ENCODE measurements at places on chromosomes 4 and X. TPM values are rescaled to one million over a fixed set of nuclear protein-coding genes. Genes with fewer than 3 reads are reported as not detected.

DNA sequence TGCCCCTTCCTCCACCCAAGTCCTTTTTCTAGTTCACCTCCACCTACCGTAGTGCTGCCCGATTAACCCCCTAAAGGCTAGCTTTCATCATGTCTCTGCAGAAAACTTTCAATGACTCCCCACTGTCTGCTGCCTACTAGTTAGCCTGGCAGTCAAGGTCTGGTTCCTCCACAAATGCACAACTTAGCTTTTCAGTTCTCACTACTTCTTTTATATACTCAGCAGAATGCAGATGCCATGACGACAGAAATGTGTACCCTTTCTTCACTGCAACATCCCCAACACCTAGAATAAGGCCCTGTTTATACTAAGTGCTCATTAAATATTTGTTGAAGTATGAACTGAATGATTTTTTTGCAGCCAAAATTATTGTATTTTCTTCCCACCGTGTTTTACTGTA lies 30.9 kb upstream of the RASGEF1B start:
- DNase-seq: no peak

DNA sequence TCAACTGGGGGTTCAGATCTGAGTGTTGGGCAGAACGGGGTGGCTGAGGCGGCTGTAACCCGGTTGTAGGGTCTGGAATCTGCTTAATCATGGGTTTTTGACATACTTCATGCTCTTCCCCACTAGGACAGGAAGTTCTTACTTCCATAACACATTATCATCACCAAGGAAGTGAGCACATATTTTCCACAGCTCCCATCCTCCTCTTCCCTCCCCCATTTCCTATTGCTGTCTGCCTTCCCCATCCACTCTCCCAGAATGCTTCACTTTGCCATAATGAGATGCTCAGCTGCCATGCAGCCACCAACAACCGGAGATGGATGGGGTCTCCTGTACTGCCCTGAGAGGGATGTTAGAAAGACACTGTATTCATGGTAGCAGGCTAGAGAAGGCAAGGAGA lies 6.4 kb upstream of the DCUN1D4 start:
- DNase-seq: no peak

- DNase-seq: no peak
Observed at GRCh38 chr4:48015678-48016077, 803 bp downstream of the CNGA1 start.

DNA sequence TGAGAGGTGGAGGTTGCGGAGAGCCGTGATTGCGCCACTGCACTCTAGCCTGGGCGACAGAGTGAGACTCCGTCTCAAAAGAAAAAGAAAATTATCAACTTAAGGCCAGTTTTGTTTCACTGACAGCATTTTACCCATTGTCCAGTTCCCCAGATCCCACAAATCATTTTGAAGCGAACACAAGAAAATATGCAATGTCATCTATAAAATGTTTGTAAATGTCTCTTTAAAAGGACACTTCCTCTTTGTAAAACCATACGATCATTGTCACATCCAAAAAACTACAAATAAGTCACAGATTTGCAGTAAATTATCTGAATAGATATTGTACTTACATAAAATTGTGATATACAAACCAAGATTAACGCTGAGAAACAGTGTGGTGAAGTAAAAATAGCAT lies 147.6 kb downstream of the ATRX start:
- DNase-seq: no peak

DNA sequence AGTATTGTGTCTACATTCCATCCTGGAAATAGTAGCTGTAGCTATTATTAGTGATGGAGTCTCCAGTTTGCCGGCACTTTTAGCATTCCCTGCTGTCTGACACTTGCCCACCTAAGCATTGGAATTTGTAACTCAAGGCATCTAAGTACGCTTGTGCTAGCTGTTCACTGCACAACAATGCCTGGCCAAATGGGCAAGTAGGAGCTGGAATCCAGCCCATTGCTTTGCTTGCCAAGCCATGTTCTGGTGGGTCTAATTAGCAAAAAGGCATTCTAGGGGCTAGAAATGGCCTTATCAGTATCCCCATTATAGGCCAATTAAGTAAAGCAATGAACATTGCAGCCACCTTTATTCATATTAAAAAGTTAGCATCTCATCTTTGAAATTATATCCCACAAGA lies 7.8 kb upstream of the CXXC4 start:
- DNase-seq: no peak

- no peak for DNase-seq
Observed at GRCh38 chr4:48780865-48781214, 761 bp upstream of the FRYL start.

GRCh38 chr4:18815081-18815778 lies 793.7 kb upstream of the LCORL start:
- DNase-seq: no peak

GRCh38 chrX:40539214-40540142 lies 41.3 kb upstream of the ATP6AP2 start:
- no peak for DNase-seq

DNA sequence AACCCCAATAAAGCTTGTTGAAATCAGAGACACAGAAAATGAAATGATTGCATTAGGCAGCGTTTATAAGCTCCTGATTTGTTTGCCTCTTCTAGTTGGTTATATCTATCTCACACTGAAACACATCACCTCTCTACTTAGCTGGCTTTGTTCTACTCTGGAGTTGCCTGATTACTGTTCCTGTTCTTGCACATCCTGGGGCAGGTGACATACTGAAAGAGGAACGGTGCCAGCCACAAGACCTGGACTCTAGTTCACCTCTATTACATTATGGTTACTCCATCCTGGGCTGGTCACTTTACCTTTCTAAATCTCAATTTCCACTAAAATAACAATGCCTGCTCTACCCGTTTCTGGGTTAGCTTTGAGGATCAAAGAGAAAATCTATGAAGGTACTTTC lies 47.9 kb downstream of the TRIM2 start:
- DNase-seq: no peak

GRCh38 chr4:141020801-141021261 lies 112.4 kb downstream of the RNF150 start:
- DNase-seq: no peak

GRCh38 chrX:105168577-105168976 lies 51.9 kb downstream of the TEX13A start:
- no peak for DNase-seq

The CCNG2 gene
- 38.0 TPM for total RNA-seq

The SRPK3 gene
- not detected for total RNA-seq

The AFM gene
- total RNA-seq: not detected

The IQCM gene
- not detected for total RNA-seq

The HDX gene
- total RNA-seq: 2.1 TPM

The TMEM144 gene
- 25.4 TPM for total RNA-seq

The ERAS gene
- not detected for total RNA-seq

The SPANXB1 gene
- not detected for total RNA-seq

The FATE1 gene
- total RNA-seq: not detected

The DDX60 gene
- total RNA-seq: 37.3 TPM
